ENCODE measurements at places on chromosomes 5 and 9. TPM values are rescaled to one million over a fixed set of nuclear protein-coding genes. Genes with fewer than 3 reads are reported as not detected.

QRFP gene
- not detected for total RNA-seq

DNA sequence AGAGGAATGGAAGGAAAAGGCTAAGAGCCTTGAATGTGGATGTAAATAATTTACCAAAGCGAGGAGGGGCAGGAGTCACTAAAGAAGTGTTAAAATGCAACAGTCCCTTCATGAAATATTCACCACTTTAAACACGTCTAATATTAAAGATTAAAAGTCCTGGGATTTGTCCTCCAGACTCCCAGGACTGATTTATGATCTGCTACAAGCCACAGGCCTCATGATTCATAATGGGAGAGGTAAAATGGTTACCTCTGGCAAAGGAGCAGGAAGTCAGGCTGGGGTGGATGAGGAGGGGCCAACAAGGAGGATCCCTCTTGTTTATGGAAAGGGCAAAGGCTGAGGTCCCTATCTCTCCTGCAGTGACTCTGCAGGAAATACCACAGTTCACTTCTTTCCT, 292.4 kb downstream of the TRIM32 start:
- H3K4me1 ChIP-seq = no peaks in the 10 kb centered on the region
- no peak overlapping the region for H3K27ac ChIP-seq
- H3K4me3 ChIP-seq = no peak overlapping the region

- no peak overlapping the region for H3K27ac ChIP-seq
- DNase-seq = no peak
- no peaks in the 10 kb centered on the region for H3K27me3 ChIP-seq
- no peaks in the 10 kb centered on the region for H3K36me3 ChIP-seq
- no peak overlapping the region for H3K4me3 ChIP-seq
Measured at GRCh38 chr9:111916234-111916645, 19.6 kb downstream of the UGCG start.

- H3K36me3 ChIP-seq = no peaks in the 10 kb centered on the region
- H3K27ac ChIP-seq = no peak overlapping the region
- H3K4me1 ChIP-seq = no peaks in the 10 kb centered on the region
- no peak for DNase-seq
Measured at GRCh38 chr9:27671636-27672035, 98.4 kb upstream of the C9orf72 start.

GRCh38 chr5:17219006-17219422, 1.6 kb downstream of the BASP1 start:
- H3K27me3 ChIP-seq = no peaks in the 10 kb centered on the region
- H3K4me3 ChIP-seq = peak overlapping the region; percentile 59
- H3K27ac ChIP-seq = peak overlapping the region; percentile 87

DNA sequence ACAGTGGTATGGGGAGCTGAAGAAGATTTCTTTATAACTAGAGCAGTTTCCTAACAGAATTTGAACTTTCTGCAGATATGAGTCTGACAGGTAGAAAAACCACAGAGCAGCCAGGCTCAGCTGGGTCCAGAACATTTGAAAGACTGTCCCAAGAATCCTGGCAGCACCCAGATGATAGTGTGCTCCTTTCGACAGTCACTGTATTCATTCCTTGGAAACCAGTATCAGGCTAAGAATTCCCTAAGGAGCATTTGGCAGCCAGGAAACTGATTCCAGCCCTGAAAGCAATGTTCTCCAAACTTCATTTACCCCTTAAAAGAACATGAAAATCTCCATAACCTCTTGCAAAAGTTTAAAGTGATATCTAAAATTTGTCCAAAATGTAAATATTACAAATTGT, 123.0 kb upstream of the MTAP start:
- no peak overlapping the region for H3K4me3 ChIP-seq
- no peaks in the 10 kb centered on the region for H3K27me3 ChIP-seq
- H3K27ac ChIP-seq = no peak overlapping the region
- no peaks in the 10 kb centered on the region for H3K4me1 ChIP-seq

DOLPP1 gene
- total RNA-seq = 9.0 TPM

- H3K27ac ChIP-seq = no peak overlapping the region
- peaks cover 10% of the 10 kb centered on the region for H3K27me3 ChIP-seq
- H3K4me3 ChIP-seq = peak overlapping the region; percentile 42
- DNase-seq = peak; percentile 82
- H3K4me1 ChIP-seq = peaks cover 23% of the 10 kb centered on the region
- no peaks in the 10 kb centered on the region for H3K36me3 ChIP-seq
Measured at GRCh38 chr5:88674356-88675167, 208.4 kb downstream of the MEF2C start.

TERT gene
- total RNA-seq = 0.06 TPM

IGIP gene
- 12.3 TPM for total RNA-seq

GRCh38 chr5:163357636-163358035, 79.8 kb upstream of the CCNG1 start:
- no peak overlapping the region for H3K27ac ChIP-seq
- no peak overlapping the region for H3K4me3 ChIP-seq
- no peaks in the 10 kb centered on the region for H3K27me3 ChIP-seq
- no peaks in the 10 kb centered on the region for H3K4me1 ChIP-seq
- DNase-seq = no peak

GRCh38 chr9:114911167-114911821, 19.1 kb downstream of the TNFSF8 start:
- no peak for DNase-seq
- H3K36me3 ChIP-seq = no peaks in the 10 kb centered on the region
- no peak overlapping the region for H3K4me3 ChIP-seq
- H3K27ac ChIP-seq = no peak overlapping the region
- H3K27me3 ChIP-seq = no peaks in the 10 kb centered on the region

DNA sequence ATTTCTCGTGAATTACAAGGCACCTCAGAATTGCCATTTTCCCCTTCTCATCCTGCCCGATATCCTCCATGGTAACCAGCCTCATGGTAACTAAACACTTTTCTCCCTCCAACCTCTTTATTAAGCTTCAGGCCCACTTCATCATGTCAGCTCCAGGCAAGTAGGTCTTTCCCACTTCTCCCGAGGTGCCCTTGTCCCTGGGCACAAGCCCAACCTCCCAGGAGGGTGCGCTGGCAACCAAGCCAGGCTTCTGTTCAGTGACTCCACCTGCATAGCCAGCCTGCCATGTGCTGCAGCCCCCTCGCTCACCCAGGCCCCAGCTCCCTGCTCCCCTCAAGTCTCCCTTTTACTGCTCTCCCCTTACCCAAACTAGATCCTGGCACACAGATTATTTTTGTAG, 47.4 kb upstream of the AFAP1L1 start:
- DNase-seq = no peak
- no peaks in the 10 kb centered on the region for H3K36me3 ChIP-seq
- H3K4me3 ChIP-seq = no peak overlapping the region
- H3K27ac ChIP-seq = no peak overlapping the region
- peaks cover 44% of the 10 kb centered on the region for H3K4me1 ChIP-seq
- no peaks in the 10 kb centered on the region for H3K27me3 ChIP-seq
